Muscle of back (tissue), 13 donors: ENCODE measurements at places on chromosomes 6 and 20.

DNA sequence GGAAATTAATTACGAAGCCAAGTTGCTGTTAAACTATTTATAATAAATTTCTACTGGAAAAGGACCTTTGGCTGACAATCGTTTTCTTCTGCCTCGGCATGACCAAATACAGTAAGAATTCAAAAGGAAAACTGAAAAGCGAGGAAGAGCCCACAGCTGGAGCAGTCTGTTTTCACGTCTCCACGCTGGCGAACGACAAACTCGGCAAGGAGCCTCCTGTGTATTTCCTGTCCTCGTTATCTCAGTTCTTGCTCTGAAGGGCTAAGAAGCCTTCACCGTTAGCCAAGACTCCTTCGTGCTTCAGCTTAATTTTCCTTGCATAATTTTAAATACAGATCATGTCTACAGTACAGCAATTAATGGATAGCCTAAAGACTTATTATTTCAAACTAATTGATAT lies 214.3 kb upstream of the PLCB4 start:
- DNase-seq, result peak; percentile 72

DNA sequence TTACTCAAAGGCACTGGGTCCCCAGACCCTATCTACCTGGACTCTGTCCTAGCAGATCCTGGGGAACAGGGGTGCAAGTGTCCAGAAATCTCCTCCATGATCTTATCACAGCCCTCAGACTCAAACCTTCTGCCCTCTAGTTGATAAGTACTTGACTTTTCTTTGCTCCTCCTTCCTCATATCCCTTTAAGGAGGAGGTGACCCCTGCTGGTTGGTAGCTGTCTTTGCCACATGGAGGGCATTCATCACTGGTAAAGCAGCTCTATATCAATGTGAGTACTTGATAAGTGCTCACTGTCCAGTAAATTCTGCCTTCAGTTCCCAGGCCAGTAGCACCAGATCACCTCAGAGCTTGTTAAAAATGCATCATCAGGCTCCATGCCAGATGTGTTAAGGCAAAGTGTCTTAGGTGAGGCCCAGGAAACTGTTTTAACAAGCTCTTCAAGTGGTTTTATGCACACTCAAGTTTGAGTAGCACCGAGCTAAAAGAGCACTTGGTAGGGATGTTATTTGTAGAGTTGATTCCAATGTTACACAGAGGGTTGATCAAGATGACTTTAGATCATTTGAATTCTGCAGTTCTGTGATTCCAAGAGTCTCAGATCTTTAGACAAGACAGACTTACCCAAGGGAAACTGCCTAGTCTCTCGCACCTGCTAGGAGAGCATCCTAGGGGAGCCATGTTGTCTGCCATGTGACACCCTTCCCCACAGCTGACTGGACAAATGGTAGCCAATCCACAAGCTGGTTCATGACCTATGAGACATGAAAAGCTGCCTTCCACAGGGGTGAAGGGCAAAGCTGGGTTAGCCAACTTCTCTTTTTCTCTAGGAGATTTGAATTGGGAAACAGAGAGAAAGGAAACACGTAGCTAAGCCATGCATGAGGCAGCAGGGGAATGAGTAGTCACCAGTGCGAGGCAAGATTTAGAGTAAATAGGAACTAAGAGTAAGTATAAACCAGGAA lies 18.6 kb downstream of the TREML2 start:
- no peak for DNase-seq

GRCh38 chr6:154511791-154512190 lies 1.3 kb upstream of the CNKSR3 start:
- no peak for DNase-seq

DNA sequence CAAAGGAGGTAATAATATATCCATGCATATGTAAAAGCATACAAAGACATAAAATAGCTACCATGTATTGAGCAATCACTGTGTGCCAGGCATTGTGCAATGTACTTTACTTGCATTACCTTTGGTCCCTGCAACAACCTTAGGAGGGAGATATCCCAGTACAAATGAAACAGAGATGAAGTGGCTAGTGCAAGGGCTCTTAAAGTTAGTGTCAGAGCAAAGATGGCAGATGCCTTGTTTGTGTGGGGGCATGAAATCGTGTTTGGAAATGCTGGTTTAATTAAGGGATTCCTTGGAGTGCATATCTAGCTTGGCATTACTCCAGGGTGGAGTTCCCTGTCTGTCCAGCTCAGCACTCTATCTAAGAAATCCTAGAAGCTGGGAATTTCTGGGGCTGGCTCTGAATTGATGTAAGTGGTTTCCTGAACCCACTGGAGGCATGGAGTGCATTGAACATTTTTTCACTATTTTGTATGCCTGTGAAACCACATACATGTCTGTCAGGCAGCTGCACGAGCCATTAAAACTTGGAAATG lies 9.8 kb downstream of the PAQR8 start:
- DNase-seq, result no peak

DNA sequence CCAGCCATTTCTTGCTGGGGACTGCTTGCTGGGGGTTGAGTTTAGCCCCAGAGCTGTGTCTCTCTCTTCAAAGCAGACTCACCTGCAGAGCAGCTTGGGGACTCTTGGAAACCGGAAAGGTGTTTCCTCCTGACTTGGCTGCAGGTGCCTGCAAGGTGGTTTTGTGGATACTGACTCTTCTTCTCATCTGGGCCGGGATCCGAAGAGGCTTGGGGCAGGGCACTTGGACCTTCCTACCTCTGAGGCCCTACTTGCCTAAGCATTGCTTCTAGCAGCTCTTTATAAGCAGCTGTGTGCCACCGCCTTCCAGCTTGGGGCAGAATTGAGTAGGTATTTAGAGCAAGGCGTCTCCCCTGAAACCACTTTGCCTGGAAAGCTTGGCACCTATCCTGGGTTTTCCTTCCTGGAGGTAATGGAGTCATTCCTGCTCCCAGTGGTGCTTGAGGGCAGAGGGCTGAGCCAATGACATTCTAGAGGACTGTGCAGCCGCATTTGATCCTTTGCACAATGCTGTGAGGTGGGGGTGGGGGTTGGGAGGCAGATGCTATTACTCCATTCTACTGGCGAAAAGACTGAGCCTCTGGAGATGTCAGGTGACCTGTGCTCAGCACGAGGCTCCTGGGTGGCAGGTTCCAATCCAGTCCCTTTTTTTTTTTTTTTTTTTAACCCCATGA lies 3.4 kb upstream of the CTSZ start:
- no peak for DNase-seq

- no peak for DNase-seq
Measured at GRCh38 chr6:170094686-170095272, 196.1 kb downstream of the DLL1 start.

GRCh38 chr20:17969884-17970409 lies 1.1 kb downstream of the MGME1 start:
- DNase-seq, result peak; percentile 38

DNA sequence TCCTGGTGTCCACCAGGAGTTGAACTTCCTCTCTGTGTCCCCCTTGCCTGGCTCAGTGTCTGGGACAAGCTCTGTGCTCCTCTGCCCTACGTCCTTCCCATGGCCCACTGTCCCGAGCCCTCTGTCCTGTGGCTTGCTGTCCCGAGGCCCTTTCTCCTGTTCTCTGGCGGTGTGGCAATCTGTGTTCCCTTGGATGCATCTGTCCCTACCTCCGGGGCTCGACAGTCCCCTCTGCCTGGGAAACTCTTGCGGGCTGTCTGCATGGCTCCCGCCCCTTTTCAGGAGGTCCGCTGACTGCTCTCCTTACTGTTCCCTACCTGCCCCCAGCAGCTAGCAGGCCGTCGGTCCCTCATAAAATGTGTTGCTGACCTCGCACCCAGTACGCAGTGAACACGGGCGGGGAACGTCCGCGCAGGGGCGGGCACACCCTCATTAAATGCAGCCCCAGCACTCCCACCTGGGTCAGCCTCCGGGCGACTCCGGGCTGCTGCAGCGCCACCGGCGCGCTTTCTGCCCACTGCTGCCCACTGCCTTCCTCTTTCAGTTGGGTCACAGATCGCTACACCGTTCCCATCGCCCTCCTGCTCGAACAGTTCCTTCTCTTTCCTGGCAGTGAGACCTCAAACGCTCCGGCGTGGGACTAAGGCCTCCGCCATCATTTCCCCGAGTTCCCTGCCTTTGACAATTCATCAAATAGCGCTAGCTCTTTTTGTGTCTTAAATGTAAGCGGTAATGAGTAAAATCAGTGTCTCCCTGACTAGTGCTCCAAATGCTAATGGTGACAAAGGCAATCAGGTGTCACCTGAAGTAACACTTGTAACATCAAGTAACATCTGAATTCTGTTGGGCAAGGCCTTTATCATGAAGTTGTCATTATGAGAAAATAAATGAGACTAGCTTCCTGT lies 60.5 kb downstream of the RSPH3 start:
- DNase-seq, result peak; percentile 42

GRCh38 chr6:158026901-158027589 lies 45.4 kb downstream of the SYNJ2 start:
- DNase-seq, result no peak

DNA sequence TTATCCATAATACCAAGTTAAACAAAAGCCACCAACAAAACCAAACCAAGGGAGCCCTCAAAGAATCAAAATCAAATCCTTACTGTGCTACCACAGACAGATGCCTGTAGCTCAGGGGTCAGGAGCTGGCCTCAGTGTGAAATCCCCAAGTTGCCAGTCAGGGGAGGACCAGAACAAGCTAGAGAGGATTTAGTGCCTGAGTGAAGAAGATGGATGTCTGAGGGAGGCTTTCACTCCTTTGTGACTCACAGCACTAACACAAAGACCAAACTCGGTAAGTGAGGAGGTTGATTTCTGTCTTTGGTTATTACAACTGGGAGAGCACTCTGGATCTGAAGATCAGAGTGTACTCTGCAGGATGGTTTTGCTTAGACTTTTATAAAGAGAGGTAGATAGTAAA lies 189.9 kb upstream of the ZNF184 start:
- no peak for DNase-seq

DNA sequence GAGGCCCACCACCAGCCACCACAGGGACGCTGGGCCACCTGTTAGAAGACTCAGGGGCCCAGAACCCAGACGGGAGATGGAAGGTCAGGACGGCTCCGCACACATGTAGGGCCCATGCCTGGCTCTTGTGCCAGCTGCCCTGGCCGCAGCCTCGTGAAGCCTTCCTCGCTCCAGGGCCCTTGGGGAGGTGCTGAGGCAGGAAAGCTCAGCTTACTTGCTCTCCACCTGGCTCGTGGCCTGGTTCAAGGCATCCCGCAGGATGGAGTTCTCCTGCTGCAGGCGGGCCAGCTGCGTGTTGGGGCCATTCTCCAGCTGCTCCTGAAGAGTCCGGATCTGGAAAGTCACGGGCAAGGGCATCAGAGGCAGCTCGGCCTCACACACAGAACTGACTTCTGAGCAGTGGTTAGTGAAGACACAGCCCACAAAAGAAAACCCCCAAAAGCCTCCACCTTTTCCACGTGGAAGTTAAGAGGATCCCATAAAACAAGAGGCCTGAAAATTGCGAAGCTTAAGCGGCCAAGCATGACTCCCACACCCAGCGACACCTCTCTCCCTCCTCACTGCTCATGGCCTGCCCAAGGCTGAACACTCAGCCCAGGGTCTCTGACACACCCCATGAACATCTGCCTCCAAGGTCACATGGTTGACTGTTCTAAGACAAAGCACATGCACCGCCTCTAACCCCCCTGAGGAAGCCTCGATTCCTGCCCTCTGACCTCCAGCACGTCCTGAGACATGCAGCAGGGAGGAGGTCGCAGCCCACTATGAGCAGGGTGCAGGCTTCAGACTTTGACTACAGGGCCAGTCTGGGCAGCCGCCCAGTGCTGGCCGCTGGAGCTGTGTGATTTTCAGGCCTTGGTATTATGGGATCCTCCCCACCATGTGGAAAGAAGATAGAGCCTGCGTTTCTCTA lies 46.5 kb downstream of the RRBP1 start:
- DNase-seq, result peak; percentile 86

GRCh38 chr6:91083211-91083610 lies 496.3 kb upstream of the MAP3K7 start:
- no peak for DNase-seq

DNA sequence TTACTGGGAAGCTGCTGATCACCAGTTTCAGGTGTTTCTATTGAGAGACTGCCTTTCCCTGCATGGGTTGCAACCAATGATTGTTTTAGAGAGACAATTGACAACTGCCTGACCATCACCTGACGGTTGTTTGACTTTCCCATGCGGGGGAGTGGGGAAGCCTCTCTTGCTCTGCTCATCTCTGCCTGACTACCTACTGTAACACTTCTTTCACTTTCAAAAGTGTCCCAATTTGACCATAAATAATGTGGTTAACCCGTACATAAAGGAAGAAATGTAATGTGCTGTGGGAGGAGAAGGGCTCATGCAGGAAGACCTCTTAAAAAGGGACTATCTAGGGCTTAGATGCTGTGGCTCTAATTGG lies 122.1 kb upstream of the PHACTR1 start:
- no peak for DNase-seq

DNA sequence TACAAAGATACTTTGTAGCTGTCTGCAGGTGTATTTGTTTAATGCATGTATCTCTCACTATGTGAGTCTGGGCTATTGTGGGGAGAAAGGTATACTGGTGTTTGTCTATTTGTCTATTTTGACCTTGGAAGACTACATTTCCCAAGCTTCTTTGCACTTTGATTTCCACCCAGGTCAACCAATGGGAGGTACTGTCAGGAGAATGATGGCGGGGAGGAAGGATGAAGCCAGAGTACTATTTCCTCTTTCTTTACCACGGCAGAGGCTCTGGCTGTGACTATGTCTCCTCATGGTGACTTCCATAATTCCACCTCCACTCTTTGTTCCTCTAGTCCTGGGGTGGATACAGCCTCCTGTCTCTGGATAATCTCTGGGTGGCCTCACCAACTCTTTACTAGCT lies 23.1 kb downstream of the LBP start:
- no peak for DNase-seq

DNA sequence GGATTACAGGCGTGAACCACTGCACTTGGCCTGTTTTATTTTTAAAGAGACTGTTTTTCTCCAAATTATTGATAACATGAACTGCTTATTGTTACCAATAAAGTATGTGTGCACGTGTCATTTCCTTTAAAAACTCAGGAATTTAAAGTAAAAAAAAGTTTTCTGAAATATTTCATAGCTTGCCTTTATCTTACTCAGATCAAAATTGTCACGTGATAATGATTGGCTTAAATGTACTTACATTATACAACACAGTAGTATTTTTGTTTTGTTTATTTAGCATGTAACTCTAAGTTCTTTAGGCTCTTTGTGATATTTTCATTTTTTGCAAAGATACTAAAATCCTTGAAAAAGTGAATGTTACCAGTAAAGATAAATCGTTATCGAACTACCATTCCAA lies 174.1 kb downstream of the ZFAND3 start:
- DNase-seq, result no peak

GRCh38 chr20:45067558-45067957 lies 33.4 kb downstream of the KCNS1 start:
- peak; percentile 3 for DNase-seq

GRCh38 chr6:18260448-18261106 lies 3.8 kb downstream of the DEK start:
- no peak for DNase-seq

DNA sequence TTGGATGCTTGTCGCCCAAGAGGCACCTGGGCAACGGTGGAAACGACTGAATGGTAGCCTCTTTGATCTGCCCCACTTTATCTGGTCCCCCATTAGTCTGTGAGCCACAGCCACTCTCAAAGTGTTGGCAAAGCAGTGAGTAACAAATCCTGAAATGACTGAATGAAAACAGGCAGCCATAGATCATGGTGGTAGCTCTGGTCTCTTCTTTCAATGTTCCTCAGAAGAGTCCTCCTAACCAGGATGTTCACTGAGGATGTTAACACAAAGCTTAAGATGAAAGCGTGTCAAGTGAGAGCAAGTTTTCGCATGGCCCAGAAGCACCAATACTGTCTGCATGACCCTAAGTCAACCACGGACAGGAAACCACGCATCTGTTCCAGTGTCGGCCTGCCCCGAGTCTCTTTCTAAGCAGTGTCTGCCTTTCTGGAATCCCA lies 107.3 kb downstream of the IRF4 start:
- no peak for DNase-seq

GRCh38 chr6:95654176-95654575 lies 76.8 kb downstream of the MANEA start:
- DNase-seq, result no peak
